ENCODE measurements at places on chromosomes 12 and 14.

GRCh38 chr12:43914923-43915468, 79.1 kb downstream of the TMEM117 start:
- DNase-seq, result no peak

- no peak for DNase-seq
These were observed 81.2 kb downstream of the BTG1 start for GRCh38 chr12:92064422-92064821.

GRCh38 chr12:1692226-1692625, 1.4 kb downstream of the ADIPOR2 start:
- DNase-seq, result no peak

DNA sequence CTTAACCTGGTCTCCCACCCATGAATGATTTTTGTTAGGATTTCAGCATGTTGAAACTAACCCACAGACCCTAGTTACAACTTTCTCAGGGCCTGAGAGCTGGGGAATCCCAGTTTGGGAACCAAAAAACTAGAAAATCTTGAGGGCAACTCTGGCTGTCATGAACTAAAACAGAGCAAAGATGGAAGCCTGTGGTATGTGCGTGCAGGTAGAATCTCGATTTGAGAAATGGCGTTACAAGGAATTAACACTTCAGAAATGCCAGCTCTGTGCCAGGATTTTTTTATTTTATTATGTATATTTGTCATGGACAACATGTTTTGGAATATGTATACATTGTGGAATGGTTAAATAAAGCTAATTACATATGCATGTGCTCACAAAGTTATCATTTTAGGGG, 36.4 kb upstream of the BCL2L14 start:
- DNase-seq, result no peak

DNA sequence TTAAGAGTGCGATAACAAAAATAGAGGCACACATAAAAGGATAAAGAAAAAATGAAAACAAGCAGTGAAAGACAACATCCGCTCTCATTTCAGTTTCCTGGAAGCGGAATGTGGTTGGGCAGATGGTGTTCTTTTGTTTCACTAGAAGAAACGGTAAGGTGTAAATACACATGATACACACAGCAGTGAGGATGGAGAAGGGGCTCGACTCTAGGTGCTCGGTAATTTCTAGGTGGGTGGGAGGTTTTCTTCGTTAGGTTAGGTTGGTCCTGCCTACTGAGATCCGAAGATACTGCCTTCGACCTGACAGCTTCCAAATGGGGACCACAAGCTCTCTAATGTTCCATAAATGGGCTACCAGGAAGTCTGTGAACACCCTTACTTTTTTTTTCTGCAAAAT, 1082.5 kb downstream of the BCL11B start:
- no peak for DNase-seq

GRCh38 chr12:57066245-57066644, 12.3 kb downstream of the NEMP1 start:
- DNase-seq, result no peak

- DNase-seq, result no peak
These were observed 136.8 kb downstream of the DACT1 start for GRCh38 chr14:58774531-58774930.

DNA sequence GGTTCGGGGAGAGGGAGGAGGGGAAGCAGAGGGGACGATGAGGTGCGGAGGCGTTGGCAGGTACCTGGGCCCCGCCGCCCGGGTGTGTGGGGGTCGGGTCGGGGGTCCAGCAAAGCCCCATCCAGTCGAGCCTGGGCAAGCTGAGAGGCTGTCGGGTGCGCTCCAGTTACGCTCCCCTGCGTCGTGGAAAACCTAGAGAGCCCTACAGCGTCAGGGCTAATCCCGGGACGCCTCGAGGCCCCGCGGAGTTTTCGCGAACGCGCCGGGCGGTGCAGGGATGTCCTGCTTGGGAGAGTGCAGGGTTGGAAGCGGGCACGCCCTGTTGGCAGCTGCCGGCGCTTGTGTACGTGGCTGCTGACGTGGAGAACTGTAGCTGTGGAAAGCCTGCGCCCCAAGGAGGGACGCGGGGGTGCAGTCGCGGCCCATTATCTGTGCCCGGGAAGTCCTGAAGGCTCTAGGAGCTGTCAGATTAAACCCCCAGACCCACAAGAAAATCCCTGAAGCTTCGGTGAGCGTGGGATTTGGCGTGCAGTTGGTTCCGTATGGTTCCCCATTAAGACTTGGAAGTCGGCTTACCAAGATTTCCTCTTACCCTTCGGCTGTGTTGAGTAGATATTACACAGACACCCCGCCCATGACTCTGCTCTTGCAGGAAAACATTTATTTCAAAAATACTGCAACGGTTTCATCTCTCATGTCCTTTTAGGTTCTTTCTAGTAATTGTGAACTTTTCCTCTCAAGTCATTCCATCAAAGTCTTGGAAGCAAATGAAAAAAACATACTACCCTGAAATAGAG, 11.3 kb upstream of the SLC38A2 start:
- DNase-seq, result peak; percentile 91

GRCh38 chr12:75809746-75810145, 221.8 kb downstream of the PHLDA1 start:
- DNase-seq, result no peak

DNA sequence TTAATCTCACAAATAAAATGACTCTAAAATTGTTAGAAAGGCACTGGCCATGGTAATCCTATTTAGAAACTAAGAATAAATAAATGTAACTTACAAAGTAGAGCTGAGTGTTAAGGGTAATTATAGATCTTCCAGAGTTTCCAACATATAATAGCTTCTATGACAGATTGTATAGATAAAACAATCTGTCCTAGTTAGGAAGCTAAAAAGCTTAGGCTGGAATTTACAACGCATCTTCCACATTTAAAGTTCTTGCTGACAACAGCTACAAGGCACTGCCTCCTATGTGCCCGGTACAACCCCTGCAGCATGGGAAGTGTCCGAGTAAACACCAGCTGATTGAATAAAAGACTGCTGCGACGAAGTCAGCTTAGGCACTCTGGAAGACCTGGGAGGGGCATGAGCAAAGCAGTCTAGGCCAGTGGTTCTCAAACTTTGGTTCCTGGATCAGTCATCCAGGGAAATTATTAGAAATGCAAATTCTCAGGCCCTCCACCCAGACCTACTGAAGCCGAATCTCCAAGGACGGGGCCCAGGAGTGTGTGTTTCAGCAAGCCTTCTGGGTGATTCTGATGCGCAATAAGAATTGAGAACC, 635.6 kb upstream of the TBX3 start:
- DNase-seq, result no peak

DNA sequence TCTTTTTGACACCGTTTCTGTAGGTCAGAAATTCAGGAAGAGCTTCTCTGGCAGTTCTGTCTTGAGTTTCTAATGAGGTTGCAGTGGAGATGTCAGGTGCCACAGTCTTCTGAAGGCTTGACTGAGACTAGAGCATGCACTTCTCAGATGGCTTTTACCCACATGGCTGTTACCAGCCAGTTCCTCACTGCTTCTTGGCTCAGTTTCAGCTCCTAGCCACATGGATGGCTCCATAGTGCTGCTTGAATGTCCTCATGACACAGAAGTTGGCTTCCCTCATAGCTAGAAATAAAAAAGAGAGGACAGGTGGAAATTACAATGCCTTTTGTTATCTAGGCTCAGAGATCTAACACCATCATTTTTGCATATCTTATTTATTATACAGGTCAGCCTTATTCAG, 38.1 kb upstream of the SLC2A13 start:
- no peak for DNase-seq

DNA sequence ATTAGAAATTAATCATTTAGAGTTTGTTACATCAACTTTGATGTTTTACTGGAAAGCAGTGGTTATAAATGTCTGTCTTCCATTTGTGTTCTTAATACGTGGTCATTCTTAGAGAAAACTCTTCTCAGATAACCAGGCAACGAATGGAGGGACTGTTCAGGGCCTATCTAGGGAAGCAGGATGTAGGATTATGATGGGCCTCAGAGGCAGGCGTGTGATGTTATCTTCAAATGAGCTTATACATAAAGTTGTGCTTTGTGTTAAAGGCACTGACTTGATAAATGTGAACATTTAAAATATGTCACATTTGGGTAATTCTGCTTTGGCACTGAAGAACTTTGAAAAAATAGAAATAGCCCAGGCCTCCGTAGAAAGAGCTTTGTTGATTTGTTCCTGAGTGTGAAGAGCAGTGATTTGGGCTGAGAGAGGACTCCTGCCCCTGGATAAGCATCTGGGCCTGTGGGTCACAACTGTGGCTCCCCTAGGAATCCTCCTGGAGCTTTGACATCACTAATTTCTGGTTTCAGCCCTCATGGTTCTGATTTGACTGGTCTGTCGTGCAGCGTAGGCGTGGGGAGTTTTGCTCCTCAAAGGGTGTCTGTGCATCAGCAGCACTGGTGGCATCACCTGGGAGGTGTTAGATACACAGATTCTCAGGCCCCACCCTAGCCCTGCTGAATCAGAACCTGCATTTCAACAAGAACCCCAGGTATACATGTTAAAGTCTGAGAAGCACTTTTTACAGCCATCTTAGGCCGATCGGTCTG, 55.4 kb downstream of the SAMD4A start:
- no peak for DNase-seq

- no peak for DNase-seq
These were observed 82.0 kb downstream of the MGAT4C start for GRCh38 chr12:86174188-86174587.

GRCh38 chr14:89586258-89587135, 169.5 kb upstream of the FOXN3 start:
- DNase-seq, result no peak

GRCh38 chr14:99590746-99591555, 13.1 kb downstream of the CCDC85C start:
- no peak for DNase-seq

DNA sequence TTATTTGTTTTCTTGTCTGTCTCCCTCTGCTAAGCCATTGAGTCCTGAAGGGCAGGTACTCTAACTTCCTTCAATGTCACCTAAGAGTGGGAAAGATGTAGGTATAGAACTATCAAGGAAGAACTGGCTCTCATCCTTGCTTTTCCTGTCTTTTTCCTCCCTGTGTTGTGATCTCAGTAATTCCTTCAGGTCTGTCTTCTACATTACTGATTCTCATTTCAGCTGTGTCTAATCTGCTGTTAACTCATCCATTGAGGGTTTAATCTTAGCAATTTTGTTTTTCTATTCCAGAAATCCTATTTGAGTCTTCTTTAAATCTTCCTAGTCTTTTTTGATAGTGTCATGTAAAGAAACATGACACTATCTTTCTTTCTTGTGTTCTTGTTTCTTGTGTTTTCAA, 124.5 kb upstream of the PLXNC1 start:
- DNase-seq, result no peak

DNA sequence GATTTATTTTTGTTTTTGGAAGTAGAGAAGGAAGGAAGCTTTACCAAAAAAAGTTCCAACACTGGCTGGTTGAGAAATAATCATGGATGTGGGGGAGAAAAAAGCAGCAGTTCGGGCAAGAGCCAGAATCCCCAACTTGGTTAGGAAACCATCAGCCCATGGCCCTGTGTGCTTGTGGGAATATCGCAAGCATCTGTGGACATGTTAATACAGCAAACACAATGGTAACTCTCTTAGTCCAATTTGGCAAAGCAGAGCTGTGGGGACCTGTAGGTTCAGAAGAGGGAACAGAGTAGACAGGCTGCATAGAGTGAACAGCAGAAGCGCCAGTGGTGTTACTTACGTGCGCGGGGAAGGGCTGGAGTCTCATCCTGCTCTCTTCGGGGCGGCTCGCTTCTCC, 46.8 kb downstream of the TCHP start:
- DNase-seq, result no peak

DNA sequence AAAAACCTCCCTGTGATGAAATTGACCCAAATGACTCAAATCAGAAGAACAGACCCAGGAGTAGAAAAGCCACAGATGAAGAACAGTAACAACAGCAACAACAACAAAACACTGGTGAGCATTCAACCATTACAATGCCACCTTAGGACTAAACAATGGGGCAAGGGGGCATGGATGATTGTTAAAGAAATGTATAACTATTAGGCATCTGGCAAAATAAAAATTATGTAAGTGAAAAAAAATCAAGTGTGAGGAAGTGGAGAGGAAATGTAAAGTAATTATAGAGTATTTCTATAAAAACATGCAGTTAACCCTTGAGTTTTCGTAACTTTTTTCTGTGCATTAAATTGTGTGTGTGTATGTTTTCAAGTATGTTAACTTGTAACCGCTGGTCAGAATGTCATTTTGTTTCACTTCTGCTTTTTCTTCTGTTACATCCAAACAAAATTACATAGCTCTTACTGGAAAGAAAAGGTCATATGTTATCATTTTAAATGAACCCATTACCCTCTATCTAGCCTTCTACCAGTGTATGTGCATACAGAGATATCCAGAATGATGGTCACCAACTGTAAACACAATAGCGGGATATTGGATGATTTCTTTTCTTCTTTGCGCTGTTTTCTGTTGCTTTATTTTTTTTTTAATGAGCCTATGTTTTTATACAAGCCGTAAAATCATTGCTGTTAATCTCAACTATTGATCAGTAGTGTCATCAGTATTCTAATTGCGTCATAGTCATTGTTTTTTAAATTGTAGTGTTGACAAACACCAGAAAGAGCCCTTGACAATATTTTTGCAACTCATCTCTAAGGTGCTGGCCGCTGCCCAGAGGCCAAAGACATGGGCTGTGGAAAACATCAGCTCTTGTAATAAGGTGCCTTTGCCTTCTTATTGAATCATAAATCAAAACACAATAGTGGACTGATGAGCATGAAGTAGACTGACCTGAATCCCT, 170.6 kb downstream of the CRADD start:
- no peak for DNase-seq

DNA sequence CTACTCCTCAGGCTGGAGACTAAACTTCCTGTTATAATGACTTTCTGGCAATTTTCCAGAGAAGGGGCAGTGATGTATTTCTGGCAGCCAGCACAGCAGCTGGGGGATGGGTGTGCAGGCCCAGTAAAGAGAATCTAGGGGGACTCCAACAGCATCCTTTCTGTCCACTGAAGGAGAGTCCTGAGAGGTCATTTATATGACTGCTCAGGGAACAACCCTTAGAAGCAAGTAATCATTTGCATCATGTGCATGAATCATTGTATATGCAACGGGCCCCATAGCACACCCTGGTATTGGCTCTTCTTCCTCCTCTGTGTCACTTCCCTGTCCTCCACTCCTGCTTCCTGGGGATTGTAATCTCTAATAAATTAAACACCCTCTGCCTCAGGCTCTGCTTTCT, 493.8 kb downstream of the RPS29 start:
- DNase-seq, result no peak

DNA sequence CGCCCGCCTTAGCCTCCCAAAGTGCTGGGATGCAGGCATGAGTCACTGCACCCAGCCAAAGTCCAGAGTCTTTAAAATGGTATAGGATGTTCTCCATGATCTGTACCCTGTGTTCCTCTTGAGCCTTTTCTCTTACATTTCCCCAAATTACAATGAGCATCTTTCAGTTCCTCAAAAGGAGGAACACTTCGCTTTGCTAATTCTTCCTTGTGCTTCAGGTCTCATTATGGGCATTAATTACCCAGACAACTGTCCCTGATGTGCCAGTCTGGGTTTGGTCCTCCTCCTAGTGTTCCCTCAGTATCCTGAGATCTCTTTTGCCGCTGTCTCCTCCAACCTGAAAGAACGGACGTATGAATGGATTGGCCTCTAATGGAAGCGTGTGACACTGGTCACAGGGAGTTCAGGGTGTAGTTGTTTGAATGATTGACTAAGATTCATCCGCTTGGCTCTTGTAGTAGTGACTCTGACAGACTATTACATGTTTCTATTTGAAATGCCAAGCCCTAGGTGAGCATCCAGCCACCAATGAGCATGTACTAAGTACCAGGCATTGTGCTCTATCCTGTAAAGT, 8.2 kb downstream of the PRKCH start:
- no peak for DNase-seq

GRCh38 chr12:108097160-108097911, 31.8 kb upstream of the WSCD2 start:
- no peak for DNase-seq

Measured in left colon (tissue), 2 donors.